ENCODE measurements at places on chromosomes 2 and 18.

DNA sequence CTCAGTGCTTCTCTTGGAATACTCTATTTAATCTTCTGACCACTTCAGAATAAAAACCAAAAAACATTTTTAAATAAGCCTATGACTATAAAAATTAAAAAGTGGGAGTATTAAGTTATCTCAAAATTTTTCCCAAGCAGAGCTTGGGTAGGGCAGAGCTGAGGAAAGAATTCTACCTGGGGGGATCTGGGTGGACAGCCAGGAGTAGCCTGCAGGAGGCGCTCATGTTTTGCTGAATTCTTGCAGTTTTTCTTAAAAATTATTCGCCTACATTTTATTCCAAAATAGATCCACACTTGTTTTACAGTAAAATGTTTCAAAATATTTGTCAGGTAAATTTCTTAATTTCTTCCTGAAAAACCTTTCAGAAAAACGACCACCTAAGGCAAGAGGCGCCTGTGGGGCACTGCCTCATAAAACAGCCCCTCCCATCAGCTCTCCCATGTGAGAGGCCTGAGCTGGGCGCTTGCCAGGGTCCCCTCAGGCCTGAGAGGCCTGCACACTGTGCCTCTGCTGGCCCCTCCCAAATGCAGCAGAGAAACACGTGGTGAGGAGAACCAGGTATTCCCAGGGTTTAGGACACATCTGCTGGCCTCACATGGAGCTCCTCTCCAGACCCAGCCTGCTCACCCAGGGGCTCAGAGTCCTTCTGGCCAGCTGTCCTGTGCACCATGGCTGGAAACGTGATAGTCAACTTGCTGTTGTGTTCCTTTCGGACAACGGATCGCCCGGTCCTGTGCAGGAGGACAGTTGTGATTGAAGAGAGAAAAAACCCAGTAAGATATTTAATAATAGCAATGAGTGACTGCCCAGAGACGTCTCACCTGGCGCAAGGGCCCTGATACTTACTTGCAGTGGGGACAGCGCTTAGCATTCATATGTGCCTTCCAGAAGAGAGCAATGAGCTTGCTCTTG, 17.5 kb downstream of the POLR1A start:
- DNase-seq, result no peak

DNA sequence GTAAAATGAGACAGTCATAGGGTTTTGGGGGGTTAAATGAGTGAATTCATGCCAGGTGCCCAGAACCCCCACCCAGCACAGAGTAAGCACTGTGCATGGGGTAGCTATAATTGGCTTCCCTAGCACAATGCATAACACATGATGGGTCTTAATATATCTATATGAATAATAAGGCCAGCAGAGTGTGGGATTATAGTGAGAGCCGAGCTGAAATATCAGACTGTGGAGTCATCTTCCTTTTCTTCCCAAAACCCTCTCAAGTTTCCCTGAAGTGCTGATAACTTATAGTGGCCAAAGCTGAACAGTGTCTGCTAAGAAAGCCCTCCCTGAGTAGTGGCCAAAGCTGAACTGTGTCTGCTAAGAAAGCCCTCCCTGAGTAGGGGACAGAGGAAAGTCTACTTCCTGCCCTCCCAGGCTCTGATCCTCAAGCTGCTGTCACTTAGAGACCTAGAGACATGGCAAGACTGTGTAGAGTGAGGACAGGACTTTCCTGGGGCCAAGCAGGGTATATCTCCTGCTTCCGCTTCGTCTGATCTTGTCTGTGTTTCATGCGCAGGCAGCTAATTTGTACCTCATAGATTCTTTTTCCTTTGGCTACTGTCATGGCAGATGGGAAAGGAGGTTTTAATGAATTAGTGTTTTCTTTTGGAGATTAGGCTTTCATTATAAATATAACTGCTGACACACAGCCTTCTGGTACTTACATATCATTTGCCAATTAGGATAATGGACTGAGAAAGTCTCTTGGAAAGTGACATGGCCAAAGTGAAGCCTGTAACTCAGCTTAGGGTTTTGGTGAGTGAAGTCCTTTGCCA, 94.9 kb downstream of the FHOD3 start:
- no peak for DNase-seq

DNA sequence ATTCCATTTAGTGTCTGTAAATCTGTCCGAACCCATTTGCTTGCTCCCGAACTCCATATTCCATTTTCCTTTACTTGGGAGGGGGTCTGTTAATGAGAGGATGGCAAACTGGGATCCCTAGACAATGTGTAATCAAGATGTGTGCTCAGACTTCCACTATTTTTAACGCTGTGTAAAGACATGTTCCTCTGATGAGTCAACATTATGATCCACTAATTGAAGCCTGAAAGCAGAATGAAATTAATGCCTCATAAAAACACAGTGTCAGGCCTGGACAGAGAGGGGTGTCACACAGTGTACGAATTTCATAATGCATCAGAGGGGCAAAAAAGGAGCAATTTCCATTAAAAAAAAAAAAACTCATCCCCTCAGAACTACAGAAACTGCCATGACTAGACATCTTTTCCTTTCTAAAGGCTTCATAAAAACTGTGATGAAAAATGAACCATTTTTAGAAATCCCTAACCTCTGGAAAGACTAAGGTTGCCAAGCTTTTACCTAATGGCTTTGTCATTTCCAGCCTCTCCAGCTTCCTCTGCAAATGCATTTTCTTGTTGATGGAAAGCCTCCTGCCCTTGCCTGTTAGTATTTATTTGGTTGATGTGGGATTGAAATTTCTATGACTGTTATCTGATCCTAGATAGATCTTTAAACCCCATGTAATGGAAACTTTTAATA, 209.2 kb upstream of the DCC start:
- DNase-seq, result no peak

- DNase-seq, result no peak
Observed at GRCh38 chr18:68893354-68893753, 95.5 kb downstream of the CCDC102B start.

GRCh38 chr18:79941473-79942119, 9.9 kb downstream of the SLC66A2 start:
- no peak for DNase-seq

- DNase-seq, result no peak
Observed at GRCh38 chr2:118130385-118130784, 42.1 kb downstream of the INSIG2 start.

DNA sequence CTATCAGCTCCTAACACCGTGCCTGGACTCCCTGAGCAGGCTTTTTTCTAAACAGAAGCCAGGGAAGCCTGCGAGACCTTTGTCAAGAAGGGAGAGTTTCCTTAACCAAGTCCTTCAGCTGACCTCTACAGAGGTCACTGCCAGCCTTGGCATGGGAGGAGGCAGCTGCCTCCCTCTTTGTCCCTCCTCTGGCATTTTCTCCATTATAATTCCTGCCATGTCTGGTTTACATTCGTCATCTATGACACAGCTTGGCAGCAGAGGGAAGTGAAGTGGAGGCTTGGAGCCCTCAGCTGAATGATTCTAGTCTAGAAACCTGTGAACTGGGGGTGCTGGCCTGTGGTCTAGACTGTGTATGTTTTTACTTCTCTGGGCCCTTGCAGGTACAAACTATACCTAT, 22.5 kb downstream of the LIPG start:
- DNase-seq, result no peak

GRCh38 chr2:152890736-152891135, 172.3 kb downstream of the ARL6IP6 start:
- DNase-seq, result peak; percentile 8

DNA sequence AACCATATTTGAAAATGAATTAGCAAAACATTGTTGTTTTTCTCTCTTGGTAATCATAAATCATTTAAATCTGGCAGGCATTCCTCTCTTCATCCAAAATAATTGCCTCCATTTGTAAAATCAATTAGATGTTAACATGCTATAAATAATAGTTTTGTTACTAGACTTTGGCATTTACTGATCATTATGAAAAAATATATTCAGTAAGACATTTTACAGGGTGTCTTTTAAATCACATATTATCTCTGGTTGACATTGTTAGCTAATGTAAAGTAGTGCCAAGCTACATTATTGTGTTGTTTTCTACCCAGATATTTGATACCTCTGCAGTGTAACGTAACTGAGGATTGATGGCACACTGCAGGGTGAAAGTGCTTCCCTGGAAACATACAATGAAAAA, 31.8 kb upstream of the DLX1 start:
- no peak for DNase-seq

GRCh38 chr2:226366920-226367319, 432.7 kb downstream of the IRS1 start:
- no peak for DNase-seq

DNA sequence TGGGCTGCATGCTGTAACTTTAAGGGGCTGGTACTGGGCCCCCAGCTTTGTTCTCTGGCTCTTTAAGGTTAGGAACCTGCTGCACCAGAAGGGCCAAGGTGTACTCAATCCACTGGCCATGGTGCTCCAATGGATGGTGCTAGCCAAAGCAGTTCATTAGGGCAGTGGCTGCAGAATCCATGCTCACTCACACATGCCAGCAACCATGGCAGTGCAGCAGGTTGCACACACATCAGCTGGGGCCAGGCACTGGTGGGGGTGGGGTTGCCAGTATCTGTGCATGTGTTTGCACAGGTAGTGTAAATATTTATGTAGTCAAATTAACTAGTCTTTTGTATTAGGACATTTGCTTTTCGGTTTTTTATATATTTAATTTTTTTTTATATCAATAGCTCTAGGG, 228.3 kb upstream of the EPC2 start:
- no peak for DNase-seq

- no peak for DNase-seq
Observed at GRCh38 chr2:206836722-206837121, 71.3 kb downstream of the FASTKD2 start.

DNA sequence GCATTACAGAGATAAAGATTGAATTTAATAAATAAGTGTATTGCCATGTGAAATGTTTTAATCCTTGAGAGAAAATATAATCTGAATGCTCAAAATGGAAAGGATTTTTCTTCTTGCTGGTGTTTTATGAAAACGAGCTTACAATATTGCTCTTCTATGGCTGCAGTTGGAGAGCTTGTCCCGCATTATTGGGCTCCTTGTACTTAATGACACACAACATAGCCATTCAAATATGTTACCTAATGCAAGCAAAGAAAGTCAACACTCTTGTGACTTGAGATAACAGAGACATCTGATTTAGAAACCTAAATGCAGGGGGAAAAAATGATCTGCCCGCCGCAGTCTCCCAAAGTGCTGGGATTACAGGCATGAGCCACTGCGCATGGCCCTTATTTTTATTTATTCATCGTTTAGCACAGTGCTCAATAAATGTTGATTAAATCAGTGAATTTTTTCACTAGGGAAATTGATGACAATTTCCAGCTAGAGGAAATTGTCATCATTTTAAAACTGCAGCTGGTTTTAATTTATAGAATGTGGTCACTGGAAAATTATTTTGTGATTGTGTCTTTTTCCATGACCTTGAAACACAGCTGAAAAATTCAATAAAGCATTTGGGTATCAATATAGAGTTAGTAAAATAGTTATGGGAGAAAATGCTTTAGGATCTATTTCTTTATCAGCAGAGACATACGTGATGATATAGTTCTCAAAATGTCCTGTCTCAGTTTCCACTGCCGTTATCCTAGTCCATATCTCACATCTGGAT, 2.4 kb upstream of the PRKD3 start:
- no peak for DNase-seq

DNA sequence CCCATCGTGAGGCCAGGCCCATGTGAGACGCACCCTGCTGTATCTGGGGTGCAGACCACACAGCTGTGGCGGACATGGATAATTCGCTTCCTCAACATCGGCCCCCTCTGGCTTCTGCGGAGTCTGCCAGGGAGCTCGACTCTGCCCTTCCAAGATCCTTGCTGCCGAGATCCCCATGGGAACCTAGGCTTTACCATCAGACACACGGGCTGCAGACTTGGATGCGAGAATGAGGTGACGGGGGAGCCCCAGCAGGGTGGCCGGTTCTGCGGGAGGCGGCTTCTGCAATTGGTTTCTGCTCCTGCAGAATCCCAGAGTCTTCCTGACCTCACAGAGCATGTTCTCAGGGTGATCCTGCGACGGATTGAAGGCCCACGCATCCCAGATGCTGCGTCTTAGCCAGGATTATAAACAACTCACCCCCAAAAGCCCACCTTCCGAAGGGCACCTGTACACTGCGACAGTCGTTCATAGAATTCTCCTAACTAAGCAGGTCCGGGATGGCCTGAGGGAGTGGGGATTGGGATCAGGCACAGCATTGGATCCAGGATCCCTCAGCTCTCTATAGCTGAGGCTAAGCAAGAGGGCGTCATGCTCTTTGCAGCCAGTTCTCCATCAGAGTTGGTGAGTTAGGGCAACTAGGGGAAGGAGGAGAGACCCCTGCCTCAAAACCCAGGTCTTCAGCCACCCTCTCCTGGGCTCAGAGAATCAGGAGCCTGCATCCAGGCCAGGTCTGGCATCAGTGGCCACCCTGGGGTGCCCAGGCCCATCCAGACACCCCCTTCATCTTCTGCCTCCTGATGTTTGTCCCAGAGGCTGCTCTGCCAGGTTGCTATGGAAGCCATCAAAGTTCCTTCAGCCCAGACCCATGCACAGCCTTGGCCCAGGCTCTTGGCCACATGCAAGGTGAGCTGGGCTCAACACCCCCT, 74.7 kb upstream of the SNTG2 start:
- no peak for DNase-seq

- DNase-seq, result no peak
Observed at GRCh38 chr2:202609381-202610145, 25.2 kb upstream of the FAM117B start.

DNA sequence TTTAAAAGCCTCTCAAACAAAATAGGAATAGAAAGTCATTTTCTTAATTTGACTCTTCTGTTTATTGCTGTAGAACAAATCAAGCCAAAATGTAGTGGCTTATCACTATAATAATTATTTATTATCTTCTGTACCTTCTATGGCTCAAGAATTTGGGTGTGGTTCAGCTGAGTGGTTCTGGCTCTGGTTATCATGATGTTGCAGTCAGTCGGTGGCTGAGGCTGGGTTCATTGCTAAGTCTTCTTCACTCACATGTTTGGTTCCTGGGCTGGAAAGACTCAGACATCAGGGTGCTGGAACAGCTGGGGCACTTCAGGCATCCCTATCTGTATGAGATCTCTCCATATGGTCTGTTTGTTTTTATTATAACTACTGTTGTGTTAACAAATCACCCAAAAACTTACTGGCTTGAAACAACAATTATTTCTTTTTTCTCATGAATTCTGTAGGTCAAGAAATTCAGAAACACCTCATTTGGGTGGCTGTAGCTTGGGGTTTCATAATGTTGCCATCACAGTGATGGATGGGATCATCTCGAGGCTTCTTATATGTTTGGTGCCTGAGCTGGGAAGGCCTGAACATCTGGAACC, 242.6 kb upstream of the FBXO11 start:
- DNase-seq, result no peak

DNA sequence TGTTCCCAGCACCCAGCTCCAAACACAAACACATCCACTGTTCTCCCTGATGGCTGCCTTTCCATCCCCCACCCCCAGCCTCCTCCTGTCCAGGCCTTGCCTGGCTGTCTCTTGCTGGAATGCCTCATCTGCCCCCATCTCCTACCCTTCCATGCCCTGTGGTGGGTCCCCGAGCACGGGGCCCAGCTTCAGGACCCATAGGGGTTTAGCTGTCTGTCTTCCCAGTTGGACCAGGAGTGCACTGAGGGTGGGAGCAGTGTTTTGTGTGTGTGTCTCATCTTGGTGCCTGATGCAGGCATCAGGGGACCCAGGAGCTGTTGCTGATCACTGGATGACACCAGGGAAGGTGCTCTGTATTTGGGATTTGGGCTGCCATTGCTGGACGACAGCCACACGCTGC, 34.5 kb downstream of the GLI2 start:
- no peak for DNase-seq
